Activated CD8-positive, alpha-beta memory T cell treated with anti-CD3 and anti-CD28 coated beads for 4 hours (primary cell): ENCODE measurements at places on chromosomes 2 and 18.

DNA sequence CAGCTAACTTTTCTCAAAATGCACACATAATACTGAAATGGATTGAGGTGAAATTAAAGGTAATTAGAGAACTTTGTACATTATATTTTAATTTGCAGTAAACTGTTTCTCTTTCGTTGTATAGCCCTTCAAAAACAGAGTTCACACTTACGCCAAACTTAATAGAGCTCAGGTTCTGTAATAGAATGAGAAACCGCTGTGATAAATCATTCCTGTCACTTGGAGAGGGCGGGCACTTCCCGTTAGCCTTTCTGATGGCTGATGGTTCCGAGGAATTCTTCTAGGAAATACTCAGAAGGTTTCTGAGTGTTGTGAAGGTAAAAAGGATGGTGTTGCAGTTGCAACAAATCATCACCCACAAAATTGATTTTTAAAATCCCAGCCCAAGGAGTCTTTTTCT is 155.8 kb upstream of the ALKAL2 start:
- no peak for DNase-seq

DNA sequence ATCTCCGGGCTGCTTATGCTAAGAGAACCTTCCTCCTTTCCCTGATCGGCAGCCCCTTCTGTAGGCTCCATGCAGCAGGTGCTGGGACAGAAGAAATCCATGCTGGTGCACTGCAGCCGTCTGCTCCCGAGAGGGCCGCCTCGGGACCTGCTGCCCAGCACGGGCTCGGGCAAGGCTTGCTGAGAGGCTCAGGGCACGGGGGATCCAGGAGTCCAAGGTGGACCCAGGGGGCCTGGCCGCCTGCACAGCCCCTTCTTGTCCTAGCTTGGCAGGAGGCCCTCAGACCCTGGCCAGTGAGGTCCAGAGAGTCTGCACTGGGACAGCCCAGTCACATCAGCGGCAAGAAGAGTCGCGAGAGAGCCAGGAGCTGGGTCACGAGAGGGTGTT is 13.3 kb upstream of the DUSP2 start:
- DNase-seq, result no peak

DNA sequence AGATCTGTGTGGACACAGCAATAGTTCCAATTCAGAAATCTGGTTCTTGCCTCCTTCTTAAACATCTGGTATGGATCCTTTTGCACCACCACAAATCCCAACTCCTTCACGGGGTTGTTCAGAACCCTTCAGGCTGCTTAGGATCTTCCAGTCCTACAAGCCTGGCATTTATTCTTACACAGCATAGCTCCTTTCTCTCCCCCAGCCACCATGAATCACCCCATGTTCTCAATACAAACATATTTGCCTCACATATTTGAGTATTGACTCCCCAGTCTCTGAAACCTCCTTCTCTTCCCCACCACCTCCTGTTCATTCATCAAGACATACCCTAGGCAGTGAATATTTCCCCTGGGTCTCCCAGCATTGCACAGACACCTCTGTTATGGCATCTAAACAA is 155.2 kb downstream of the ALK start:
- no peak for DNase-seq

DNA sequence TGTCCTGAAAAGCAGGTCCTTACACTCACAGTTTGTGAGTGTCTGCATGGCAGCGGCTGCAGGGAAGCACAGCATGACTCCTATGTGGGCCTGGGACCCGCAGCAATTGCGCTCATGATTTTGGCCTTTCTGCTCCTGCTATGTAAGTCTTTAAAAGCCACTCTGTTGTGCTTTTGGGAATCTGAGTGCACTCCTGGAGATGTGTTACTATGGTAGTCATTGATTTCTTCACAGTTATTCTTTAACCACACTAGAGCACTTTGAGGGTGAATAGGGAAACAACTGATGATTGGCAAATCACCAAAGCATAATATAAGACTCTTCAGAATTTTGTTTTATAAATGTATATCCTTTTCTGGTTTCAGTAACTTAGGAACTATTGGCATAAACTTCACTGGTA is 40.9 kb downstream of the DSG2 start:
- no peak for DNase-seq

DNA sequence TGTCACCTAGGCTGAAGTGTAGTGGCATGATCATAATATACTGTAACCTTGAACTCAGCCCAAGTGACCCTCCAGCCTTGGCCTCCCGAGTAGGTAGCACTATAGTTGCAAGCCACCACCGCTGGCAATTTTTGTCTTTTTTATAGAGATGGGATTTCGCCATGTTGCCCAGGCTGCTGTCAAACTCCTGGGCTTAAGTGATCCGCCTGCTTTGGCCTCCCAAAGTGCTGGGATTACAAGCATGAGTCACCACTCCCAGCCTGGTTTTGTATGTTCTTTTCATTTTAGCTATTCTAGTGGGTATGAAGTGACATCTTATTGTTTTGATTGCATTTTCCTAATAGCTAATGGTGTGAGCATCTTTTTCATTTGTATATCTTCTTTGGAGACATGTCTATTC is 11.3 kb upstream of the EXOC6B start:
- DNase-seq, result no peak

- DNase-seq, result no peak
Observed at GRCh38 chr18:55579501-55580270, 8.3 kb downstream of the TCF4 start.

- DNase-seq, result no peak
Observed at GRCh38 chr2:30417253-30417652, 29.8 kb upstream of the LCLAT1 start.

DNA sequence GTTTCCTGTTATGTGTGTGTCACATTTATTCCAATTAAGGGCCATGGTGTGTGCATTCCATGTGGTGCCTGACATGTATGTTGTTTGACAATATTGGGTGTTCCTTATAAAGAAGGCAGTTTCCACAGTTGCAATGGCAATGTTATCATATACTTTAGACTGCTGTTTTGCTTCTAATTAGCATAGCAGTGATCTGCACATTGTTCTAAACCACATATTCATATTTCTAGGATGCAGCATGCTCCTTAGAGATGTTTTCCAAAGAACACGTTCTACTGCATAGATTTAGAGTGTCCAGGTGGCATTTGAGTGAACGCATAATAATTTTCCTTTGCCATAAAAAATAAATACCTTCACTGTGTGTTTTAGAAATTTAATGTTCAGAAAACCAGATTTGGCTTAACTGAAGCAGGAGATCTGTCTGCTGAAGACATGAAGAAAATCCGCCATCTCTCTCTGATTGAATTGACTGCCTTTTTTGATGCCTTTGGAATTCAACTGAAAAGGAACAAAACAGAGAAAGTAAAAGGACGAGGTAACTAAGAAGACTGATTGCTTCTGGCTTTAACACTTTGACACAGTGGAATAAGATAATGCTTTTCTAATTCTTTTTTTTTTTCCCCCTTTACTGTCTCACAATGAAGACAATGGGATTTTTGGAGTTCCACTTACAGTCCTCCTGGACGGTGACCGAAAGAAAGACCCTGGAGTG is 143.7 kb downstream of the ARHGAP28 start:
- DNase-seq, result no peak
